ENCODE measurements at places on chromosomes 6 and 20.

DNA sequence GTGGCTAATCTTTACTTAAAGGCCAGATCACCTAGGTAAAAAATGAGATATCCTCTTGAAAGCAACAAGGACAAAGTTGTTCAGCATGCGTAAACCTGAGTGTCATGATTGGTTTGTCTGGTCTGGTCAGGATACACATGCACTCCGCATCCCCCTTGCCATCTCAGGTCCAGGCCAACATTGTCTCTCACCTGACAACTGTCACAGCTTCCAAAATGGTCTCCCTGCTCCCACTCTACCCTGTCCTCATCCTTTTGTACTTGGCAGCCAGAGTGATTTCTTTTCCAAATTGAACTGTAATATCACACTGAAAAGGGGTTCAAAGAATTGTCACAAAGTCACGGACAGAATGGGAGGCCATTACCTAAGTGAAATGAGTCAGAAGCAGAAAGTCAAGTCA is 21.1 kb upstream of the APCDD1L start:
- no peak for DNase-seq

GRCh38 chr6:79777713-79778579 is 146.8 kb downstream of the SH3BGRL2 start:
- DNase-seq: peak; percentile 93

- no peak for DNase-seq
These were observed 2.6 kb downstream of the HLA-DRA start for GRCh38 chr6:32442243-32442667.

DNA sequence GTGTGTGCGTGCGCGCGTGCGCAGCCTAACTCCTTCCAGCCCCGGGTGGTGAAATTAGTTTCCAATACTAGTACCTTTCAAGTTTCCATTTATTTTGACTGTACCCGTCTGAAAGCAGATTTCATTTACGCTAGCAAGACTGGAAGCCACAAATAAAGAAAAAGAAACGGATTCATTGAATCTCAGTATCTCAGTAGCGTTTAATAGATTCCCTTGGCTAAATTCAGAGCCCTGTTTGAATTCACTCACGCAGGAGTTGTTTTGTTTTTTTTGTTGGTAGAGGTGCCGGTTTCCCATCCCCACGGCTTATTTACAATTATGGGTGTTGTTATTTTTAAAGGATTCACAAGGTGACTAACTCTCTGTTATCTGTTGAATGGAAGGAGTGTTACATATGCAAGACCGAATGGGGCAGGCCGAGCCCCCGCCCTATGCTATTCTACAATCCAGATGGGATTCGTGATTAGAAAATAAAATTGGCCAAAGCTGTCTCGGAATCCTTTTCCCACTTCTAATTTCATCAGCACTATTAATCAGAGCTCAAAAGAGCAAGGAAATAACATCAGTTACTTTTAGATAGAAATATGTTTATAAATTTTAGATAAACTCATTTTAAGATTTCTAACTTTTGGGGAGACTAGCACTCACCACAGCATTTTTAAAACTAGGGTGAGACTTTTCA is 2.3 kb upstream of the INSM1 start:
- no peak for DNase-seq

- no peak for DNase-seq
These were observed 158.7 kb downstream of the SYNE1 start for GRCh38 chr6:152478377-152479010.

DNA sequence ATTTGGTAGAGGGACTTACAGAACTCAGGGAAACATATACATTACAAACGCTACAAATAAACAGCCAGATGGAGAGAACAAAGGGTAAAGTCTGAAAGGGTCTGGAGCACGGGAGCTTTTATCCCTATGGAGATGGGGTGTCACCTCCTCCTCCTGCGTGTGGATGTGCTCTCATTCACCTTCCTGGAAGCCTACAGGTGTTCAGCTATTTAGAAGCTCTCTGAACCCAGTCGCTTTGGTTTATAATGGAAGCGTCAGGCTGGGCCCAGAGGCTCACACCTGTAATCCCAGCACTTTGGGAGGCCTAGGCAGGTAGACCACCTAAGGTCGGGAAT is 17.7 kb upstream of the ITCH start:
- DNase-seq: no peak

DNA sequence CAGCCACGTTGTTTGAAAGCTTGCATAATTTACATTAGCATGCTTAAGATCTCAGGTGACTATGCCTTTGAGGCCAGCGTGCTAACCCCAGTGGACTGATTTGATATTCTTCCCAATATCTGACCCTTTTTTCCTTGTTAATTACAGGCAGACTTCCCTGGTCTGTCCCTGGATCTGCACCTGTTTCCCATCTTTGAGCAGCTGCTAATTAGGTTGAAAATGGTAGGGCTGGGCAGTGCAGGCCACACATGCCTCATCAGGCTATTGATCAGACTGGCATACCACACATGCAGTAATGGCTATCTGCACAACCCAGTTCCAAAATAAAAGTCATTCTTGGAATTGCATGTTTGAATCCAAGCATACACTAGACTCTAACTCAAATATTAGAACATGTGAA is 164.3 kb upstream of the TFAP2D start:
- no peak for DNase-seq

- no peak for DNase-seq
These were observed 214.4 kb downstream of the TMEM242 start for GRCh38 chr6:157108923-157109322.

- DNase-seq: no peak
These were observed 6.0 kb downstream of the HLA-B start for GRCh38 chr6:31351033-31351380.

- DNase-seq: no peak
These were observed 175.7 kb downstream of the ALDH8A1 start for GRCh38 chr6:134774201-134774638.

DNA sequence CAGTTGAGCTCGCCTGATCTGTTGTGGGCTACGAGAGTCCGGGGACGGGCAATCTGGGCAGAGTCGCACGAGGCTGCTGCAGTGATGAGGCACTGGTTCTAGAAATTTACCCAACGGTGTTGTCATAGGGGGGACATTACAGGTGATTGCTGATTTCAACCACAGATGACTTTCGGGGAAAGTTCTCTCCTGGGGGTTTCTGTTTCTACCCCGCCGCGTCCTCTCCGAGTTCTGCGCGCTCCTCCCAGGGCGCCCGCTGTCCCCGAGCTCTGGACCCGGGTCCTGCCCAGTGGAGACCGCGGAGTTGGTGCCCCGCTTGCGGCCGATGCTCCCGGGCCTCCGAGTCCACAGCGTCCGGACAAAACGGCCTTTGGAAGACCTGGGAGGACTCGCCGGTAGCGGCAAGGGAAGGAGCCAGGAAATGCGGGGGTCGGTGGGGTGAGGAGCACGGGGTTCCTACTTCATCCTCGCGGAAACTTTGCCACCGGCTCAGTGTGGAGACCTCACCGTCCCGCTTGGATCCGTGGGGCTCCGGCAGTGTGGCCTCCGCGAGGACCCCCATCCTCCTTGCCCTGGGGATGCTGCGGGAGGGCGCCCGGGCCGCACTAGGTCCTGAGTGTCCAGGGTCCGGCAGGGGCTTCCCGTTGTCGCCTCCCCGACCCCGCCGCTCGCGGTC is 12.3 kb upstream of the RAET1L start:
- no peak for DNase-seq

- DNase-seq: peak; percentile 25
These were observed 527 bp downstream of the FBXO30 start for GRCh38 chr6:145814035-145814500.

All from HEK293T (cell line).